ENCODE measurements at places on chromosomes 3 and 15. TPM values are rescaled to one million over a fixed set of nuclear protein-coding genes. Genes with fewer than 3 reads are reported as not detected.

SLC24A5 gene
- total RNA-seq: not detected

PDZRN3 gene
- 13.3 TPM for total RNA-seq

RTP3 gene
- total RNA-seq: not detected

UBA7 gene
- 349 TPM for total RNA-seq

RYK gene
- total RNA-seq: 24.3 TPM

XIRP1 gene
- 0.76 TPM for total RNA-seq

THSD4 gene
- total RNA-seq: 10.7 TPM

TOPAZ1 gene
- total RNA-seq: not detected

RYR3 gene
- 3.3 TPM for total RNA-seq

NOX5 gene
- total RNA-seq: not detected

CILP gene
- 20.6 TPM for total RNA-seq

DNAH1 gene
- 103 TPM for total RNA-seq

RETNLB gene
- total RNA-seq: 21.5 TPM

GRCh38 chr3:195543500-195544229 lies 540 bp upstream of the PPP1R2 start:
- DNase-seq: no peak

DNA sequence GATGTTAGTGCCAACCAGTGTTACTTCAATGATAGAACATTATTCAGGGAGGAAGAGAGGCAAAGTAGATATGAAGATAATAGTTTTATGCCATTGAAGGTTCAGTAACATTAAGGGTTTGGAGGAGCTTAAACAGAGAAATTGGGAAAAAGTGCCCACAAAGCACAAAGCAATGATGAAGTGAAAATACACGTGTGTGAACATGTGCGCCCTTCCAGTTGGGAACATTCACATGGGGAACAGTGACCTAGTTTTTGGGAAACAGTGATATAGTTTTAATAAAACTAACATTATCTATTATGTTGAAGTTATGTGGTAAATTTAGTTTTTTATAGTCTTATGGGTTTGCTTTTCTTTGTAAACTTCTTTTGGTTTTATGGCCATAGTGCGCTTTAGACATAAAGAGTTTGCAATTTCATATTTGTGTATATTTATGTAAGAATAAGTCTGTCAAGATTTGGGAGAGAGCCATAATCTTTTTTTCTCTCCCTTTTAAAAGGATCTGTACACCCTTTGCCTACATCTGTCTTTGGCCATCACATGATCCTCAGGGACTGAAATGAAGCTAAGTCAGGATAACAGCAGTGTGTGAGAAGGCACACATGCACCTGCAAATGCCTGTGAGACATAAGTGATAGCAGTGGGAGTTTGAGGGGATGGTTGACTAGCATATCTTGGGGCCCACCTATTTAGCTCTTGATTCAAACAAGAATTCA lies 450.3 kb upstream of the THRB start:
- no peak for DNase-seq

- no peak for DNase-seq
Observed at GRCh38 chr3:155978324-155978723, 107.9 kb downstream of the GMPS start.

DNA sequence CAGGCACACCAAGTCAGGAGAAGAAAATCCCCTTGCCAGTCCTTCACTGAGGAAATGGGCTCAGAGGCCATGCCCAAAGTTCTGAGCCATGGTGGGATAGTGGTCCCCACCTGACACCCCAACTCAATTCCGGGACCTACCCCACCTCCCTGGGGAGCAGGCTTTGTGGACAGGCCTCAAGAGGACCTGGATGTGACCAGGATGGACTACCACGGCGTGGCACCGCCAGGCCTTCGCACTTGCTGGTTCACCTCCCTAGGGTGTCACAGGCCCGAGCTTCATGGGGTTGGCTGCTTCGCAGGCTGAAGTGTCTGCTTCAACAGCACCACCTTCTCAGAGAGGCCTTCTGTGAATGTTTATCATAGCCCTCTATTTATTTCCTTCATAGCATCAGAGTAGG lies 31.7 kb downstream of the POC1A start:
- no peak for DNase-seq

DNA sequence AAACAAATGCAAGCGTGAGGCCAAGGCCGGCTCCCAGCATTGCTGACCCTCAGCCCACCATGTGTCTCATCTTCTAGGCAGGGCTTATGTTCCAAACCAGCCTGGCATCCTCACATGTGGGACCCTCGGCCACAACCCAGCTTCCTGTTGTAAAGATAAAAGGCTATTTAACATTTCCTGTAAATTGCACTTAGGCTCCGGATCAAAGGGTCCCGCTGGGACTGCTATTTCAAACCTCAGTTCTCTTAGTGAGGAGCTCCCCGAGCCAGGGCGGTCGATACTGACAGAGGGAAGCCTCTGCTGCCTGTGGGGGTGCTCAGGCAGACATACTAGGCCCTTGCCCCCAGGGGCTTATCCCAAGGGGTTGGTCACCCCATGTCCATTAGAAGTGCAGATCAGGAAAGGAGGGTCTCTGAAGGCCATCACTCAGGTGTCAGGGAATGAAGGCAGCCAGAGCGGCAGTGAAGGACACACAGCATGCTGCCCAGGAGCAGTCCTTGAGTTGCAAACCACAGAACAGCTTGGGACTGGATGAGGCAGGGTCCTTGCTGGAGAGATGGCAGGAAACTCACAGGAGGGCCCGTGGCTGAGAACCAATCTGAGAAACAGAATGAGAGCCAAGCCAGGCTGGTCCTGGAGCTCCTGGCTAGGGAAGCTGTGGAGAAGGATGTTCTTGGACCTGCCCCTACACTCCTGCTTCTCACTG lies 239.9 kb downstream of the TLE3 start:
- no peak for DNase-seq

- no peak for DNase-seq
Observed at GRCh38 chr15:98983334-98983733, 24.3 kb downstream of the PGPEP1L start.

GRCh38 chr3:127734754-127735473 lies 62.2 kb downstream of the ABTB1 start:
- DNase-seq: peak; percentile 29

GRCh38 chr15:84856731-84857417 lies 27.6 kb upstream of the SLC28A1 start:
- DNase-seq: no peak

GRCh38 chr3:157089455-157090221 lies 70.3 kb downstream of the CCNL1 start:
- peak; percentile 78 for DNase-seq

- DNase-seq: no peak
Observed at GRCh38 chr3:126854666-126855065, 128.2 kb upstream of the PLXNA1 start.

GRCh38 chr3:104604326-104605010 lies 762.2 kb upstream of the ALCAM start:
- DNase-seq: no peak

DNA sequence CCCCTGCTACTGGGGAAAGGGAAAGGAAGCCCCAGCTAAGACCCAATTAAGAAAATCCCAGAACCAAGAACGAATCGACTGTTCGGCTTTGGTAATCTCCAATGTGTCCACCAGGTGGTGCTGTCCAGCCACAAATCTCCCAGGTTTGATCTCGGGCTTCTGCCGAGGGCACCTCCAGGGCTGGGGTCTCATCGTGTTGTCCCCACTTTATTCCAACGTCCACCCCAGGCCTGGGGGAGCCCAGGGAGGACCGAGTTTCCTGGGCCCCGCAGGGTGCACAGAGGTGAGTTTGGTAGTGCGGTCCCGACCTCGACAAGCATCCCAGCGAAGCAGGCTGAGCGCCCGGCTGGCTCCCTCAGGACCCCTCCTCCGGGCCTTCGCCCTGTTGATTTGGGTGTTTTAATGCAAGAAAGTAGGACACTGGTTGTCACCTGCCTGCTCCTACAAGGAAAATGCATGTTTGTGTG lies 185.1 kb downstream of the GOLGA6L6 start:
- no peak for DNase-seq

- no peak for DNase-seq
Observed at GRCh38 chr3:122609798-122610559, 32.5 kb downstream of the PARP15 start.

DNA sequence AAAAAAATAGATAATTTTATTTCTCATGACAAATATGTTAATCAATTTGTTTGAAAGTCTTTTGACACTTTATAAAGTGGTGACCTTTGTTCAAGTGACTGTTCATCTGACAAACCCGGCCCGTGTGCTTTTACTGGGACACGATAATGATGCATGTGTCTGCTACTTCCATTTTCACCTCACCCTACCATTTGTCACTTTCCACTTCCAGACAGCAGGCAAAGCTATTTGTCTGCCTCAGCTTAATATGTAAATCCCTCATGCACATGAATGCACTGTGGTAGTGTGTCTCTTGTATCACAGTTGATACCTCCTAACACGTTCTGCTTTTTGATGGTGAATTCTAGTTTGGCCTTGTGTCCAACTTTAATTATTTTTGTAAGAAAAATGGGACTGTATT lies 204.3 kb downstream of the BBX start:
- no peak for DNase-seq

- DNase-seq: no peak
Observed at GRCh38 chr3:36923981-36924743, 20.7 kb downstream of the TRANK1 start.

GRCh38 chr3:64530434-64531049 lies 157.3 kb downstream of the ADAMTS9 start:
- no peak for DNase-seq

DNA sequence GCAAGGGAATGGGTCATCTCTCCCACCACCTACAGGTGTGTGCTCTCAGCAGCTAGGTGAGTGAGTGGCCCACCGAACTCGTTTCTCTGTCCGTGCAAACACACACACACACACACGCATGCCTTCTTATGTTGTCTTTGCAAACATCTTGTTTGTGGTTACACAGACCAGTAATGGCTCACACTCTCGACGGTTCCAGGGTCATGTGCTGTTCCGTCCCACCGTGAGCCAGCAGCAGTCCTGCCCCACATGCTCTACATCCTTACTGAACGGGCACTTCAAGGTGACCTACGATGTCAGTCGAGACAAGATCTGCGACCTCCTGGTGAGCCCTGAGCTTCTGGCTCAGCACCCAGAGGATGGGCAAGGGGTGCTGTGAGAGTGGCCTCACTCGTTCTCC lies 4.3 kb downstream of the ITIH1 start:
- peak; percentile 23 for DNase-seq

DNA sequence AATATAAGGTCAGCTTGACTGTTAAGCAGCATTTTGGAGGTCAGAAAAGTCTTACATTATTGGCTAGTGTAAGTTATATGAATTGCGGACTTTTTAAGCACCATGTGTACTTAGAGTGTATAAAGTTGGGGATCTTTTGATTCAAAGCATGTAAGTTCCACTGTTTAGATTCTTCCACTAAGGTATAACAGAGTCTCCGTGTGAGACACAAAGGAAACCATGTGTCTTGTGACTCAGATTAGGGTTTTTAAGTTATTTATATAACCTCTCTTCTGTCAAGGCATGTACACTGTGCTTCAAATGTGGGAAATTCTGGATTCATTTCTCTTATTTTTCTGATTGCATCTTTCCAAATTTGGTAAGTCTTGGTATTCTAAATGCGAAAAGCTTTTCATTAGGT lies 143.5 kb upstream of the SOX2 start:
- DNase-seq: no peak

- DNase-seq: no peak
Observed at GRCh38 chr15:94582368-94582767, 351.0 kb downstream of the MCTP2 start.

DNA sequence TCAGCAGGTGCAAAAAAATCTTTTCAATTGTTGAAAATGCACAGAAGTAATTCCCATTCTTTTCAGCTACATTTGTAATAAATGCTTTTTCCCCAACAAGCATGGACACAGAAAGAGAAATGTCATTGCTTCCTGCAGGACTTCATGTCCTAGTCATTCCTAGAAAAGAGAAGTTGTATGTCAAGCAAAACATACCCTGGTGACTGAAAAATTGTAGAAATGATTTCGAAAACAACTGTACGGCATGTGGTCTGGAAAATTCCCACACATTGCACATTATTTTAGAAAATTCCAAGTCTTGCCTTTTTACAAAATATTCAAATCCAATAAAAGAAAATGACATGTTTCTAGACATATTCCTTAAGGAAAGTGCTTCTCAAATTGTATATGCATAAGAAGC lies 50.4 kb upstream of the ALCAM start:
- DNase-seq: no peak

DNA sequence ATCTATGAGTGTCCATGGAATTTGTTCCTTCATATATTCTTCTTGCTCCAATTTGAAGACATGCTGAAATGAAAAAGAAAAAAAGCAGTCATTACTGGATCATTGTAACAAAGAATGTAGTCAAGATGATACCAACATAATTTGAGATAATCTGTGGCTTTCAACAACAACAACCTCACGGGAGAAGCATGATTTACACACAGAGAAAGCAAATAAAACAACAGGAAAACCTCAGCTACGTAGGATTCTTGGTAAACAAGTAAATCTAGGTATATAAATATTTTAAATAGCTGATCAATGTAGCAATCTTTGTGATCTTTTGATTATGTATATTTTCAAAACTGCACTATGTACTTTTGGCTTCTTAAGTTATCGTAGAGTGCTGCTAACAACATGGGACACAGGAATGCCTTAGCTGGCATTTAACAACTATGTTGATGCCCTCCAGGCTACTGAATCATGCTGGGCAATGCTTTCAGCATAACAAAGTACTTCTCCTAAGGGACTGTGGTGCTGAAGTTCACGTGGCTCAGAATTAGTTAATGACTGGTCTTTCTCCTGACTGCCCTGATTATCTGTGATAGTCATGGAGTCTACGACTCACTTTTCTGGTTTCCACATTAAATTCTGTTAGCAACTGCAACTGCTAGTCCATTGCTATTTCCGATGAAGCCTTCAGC lies 96.5 kb upstream of the MYO5C start:
- no peak for DNase-seq

DNA sequence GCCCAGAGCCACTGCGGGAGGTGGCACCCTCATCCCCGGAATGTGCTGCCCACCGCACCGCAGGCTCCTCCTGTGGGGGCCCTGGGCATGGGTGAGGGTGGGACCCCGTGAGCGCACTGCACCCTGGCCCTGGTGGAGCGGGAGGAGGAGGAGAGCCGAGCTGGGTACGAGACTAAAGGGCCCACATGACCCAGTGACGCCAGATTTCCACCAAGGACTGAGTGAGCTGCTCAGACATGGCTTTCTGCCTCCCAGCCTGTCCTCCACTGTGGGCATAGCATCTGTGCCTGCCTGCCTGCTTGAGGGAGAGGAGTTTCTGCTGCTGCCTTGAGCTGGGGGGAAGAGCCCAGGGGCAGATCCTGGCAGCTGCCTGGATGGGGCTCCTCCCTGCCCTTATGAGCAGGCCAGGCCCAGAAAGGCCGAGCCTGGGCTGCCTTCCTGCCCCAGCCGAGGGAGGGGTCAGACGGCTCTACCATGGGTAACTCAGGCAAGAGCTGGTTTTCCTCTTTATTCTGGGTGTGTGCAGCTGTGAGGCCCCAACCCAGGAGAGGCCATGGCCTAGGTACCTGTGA lies 88.4 kb downstream of the VGLL4 start:
- no peak for DNase-seq

DNA sequence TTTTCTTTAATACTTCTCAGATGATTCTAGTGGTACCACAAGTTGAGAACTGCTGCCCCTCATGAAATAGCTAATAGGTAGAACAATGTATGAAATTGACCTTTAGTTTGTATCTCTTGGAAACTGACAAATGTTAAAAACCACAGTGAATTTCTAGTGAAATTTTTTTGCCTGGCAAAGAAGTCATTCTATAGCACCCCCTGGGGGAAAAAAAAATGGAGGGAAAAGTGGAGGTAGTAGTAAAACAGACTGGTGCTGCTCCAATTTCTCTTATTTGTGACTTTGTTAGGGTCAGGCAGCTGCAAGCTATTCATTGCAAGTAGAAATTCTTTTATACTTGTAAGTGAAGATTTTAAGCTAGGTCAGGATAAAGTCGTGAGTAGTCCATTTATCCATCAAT lies 605.0 kb downstream of the NLGN1 start:
- DNase-seq: no peak

- no peak for DNase-seq
Observed at GRCh38 chr3:49497606-49498005, 27.5 kb downstream of the DAG1 start.
